Activated T-cell treated with anti-CD3 and anti-CD28 coated beads, Interleukin-2, amount 50 U/mL, for 1 hour (primary cell): ENCODE measurements at places on chromosomes 5 and 9.

GRCh38 chr5:159212657-159213462 is 3.5 kb upstream of the RNF145 start:
- no peak for DNase-seq

GRCh38 chr9:98380065-98380681 is 124.7 kb upstream of the TBC1D2 start:
- no peak for DNase-seq

DNA sequence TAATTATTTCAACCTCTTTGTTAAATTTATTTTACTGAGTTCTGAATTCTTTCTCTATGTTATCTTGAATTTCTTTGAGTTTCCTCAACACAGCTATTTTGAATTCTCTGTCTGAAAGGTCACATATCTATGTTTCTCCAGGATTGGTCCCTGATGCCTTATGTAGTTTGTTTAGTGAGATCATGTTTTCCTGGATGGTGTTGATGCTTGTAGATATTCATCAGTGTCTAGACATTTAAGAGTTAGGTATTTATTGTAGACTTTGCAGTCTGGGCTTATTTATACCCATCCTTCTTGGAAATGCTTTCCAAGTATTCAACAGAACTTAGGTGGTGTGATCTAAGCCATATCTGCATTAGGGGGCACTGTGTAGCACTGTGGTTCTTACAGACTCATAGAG is 70.2 kb upstream of the SLC27A6 start:
- DNase-seq = no peak

- DNase-seq = no peak
These were observed 115.4 kb downstream of the KIF4B start for GRCh38 chr5:155128786-155129512.

DNA sequence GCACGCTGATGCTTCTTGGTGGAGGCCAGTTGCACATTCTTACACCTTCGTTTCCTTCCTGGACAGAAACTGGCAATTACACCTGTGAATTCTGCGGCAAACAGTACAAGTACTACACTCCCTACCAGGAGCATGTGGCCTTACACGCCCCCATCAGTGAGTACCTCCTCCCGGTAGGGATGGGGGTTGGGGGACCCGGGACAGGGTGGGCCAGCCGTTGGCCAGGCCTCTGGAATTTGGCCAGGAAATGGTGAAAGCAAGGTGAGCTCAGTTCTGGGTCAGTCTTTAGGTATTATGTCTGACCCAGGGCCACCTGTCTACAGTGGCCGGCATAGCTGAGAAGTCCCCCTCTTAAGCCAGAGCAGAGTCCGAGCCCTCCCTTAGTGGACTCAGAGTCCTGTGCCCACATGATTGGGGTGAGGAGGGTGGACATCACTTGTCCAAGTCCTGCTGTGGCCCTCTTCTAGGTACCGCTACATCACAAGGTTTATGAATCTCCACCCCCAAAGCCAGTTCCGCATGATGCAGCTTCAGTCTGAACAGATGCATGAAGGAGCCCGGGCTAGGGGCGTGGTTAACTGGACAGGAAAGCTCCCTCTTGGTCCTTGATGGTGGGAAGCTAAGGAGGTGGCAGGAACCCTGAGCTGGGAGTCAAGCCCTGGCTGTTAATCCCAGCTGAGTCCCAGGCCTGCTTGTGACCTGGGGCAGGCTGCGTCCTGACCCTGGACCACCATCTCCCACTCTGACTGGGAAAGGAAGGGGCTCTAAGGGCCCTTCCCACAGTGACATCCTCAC is 61.3 kb downstream of the AMBP start:
- DNase-seq = no peak

GRCh38 chr9:95137587-95138145 is 179.8 kb downstream of the FANCC start:
- no peak for DNase-seq

DNA sequence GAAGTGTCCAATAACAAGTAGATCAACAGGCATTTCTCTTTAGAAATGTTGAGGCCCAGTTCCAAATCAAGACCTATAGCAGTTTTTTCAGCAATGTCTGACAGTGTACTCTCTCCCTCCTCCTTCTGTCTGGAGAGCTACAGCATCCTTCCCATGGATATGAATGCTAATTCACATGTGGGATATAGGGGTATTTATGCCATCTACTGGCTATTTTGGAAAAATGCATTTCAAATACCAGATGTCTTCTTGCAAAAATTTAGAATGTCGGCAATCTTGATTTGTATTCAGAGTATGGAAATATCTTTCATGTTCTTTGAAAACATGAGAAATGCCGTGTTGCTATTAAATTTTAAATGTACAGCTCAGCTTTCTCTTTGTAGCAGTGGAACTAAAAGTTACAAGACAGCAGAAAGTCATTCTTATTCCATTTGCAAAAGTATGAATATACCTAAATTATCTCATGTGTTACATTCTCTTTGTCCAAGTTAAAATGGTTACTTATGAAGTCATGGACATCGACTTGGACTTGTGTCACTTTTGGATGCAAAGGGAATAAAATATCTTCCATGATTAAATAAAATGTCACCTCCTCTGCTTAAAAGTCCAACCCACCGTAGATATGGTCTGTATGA is 647.8 kb downstream of the TAF11L14 start:
- DNase-seq = no peak

DNA sequence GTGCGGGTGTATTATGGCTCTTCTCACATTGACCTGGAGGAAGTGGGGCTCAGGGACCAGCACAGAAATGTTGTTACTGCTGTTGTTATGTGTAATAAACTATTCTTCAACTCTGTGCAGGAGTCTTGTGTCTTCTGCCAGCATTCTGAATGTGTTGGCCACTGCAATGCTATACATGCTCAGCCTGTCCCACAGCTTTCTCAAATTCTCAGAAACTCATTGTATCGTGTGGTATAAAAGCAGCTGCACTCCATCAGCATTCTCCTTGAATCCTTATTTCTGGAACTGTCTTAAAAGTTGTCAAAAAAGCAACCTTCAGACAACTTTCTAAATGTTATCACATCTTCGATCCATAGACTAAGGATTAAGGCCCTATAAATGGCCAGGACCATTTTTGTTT is 72.0 kb downstream of the ZNF474 start:
- DNase-seq = no peak

GRCh38 chr9:91856419-91856818 is 93.6 kb downstream of the ROR2 start:
- DNase-seq = no peak

DNA sequence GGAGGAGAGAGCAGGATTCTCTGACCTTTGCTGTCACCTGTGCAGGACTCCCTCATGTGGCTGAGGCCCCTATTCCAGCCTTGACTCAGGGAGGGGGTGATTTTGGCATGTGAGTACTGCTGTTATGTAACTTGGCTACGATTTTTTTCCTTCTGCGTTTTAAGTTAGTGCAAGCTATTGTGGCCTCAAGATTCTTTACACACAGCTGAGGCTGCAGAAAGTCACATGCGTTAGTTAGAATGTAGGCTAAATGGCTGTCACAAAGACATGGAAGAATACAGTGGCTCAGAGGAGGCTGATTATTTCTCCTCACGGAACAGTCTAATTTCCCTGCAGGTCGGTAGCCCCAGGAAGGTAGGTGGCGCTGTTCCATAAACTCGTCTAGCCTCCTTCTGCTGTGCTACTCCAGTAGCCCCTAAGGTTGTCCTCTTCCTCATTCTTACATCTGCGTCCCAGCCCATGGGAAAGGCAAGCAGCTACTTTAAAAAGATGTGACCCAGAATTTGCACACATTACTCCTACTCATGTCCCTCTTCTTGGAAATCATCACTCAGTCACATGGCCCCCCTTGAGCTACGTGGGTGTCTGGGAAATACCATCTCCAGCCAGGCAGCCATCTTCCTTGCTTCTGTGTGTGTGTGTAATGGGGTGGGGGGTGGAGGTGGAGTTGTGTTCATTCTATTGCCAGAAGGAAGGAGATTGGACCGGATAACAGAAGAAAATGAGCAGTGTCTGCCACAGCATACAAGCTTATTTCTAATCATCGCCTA is 486.6 kb downstream of the CCDC171 start:
- DNase-seq = no peak

GRCh38 chr9:113720495-113720894 is 155.6 kb upstream of the ZNF618 start:
- no peak for DNase-seq

DNA sequence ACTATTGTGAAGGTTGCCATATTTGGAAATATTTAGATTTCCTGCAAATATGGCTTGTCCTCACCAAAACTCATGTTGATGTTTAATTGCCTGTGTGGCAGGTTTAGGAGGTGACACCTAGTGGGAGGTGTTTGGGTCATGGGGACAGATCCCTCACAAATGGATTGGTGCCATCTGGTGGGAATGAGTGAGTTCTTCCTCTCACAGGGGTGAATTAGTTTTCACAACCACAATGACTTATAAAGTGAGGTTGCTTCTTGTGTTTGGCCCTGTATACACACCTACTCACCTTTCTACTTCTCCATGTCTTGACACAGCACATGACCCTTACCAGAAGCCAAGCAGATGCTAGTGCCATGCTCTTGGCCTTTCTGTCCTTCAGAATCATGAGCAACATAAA is 41.1 kb downstream of the ISOC1 start:
- no peak for DNase-seq

DNA sequence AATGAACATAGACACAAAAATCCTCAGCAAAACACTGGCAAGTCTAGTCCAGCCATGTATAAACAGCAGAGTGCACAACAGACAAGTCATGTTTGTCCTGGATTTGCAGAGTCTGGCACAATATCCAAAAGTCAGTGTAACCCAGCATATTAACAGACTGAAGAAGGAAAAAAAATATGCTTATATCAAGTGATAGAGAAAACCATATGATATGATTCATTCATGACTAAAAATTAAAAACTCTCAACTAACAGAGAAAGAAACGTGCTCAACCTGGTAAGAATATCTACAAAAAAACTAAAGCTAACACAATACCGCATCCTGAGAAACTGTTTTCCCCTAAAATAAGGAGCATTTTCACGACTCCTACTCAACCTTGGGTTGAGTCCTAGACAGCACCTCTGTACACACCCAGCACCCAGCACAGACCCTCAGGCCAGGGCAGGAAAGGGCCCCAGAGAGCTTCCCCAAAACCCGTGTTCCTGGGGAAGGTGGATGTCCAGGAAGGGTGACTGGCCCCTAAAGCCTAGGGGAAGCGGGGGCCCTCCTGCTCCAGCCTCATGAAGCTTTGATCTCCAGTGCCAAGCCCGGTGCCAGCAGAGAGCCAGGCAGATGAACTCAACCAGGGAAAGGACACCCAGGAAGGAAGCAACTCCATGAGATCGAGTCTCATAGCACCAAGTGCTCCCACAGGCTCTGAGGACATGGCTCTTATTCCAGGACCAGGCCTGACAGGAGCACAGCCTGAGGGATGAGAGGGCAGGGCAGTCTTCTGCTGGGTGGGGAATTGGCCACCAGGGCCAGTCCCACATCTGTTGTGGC is 38.9 kb downstream of the ADAMTS2 start:
- no peak for DNase-seq

- no peak for DNase-seq
These were observed 27.2 kb downstream of the TNFAIP8 start for GRCh38 chr5:119383008-119383407.

DNA sequence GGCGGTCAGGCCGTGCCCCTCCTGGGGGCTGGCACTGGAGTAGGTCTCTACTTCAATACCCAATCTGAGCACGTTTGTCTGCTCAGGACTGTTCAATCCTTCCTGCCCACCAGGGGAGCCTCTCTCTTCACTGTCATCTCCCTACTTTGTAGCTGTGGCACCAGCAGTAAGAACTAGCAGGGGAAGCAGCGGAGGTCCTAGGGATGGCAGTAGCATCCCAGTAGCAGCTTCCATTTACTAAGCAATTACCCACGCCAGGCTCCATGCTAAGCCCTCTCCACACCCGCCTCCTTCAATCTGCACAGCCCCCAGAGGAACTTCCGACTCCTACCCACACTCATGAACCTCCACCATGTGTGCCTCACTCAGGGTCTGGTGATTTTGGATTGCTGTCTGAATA is 31.7 kb downstream of the FSTL4 start:
- DNase-seq = no peak

DNA sequence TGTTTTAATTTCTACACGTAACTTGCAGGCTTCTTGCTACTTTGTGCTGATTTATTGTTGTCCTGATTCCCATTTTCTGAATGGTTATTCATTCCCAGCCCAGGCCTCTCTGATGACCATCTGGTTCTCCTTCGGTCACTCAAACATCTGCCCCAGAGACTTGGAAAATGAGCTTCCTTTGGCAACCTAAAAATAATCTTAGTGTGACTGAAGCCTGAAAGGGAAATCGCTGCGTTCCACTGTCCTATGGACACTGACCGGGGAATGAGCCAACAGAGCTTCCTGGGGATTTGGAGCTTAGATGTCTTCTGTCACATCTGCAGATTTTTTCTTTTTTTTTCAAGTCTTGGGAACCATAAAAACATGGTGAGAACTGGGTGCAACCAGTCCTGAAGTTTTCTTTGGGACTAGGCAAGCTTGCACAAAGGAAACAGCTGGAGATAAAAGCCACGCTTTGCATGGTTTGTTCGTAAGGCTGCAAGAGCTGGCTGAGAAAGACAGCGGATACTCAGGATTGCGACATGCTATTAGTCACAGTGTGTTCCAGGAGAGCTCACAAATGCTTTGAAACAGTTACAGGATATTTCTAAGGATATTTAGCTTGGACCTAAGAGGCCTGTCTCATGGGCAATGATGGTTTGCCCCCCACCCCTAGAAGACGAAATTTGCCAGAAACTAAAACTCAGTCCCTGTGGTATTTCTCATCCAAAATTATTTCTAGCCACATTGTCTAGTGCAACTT is 146.2 kb downstream of the GOLPH3 start:
- no peak for DNase-seq

GRCh38 chr9:134326724-134327601 is 708 bp downstream of the RXRA start:
- DNase-seq = peak; percentile 33

GRCh38 chr9:33435821-33436277 is 11.5 kb downstream of the AQP3 start:
- no peak for DNase-seq

GRCh38 chr5:33303579-33304095 is 137.1 kb upstream of the TARS1 start:
- DNase-seq = no peak
